KBM-7 (cell line): ENCODE measurements at places on chromosomes 5 and 9.

DNA sequence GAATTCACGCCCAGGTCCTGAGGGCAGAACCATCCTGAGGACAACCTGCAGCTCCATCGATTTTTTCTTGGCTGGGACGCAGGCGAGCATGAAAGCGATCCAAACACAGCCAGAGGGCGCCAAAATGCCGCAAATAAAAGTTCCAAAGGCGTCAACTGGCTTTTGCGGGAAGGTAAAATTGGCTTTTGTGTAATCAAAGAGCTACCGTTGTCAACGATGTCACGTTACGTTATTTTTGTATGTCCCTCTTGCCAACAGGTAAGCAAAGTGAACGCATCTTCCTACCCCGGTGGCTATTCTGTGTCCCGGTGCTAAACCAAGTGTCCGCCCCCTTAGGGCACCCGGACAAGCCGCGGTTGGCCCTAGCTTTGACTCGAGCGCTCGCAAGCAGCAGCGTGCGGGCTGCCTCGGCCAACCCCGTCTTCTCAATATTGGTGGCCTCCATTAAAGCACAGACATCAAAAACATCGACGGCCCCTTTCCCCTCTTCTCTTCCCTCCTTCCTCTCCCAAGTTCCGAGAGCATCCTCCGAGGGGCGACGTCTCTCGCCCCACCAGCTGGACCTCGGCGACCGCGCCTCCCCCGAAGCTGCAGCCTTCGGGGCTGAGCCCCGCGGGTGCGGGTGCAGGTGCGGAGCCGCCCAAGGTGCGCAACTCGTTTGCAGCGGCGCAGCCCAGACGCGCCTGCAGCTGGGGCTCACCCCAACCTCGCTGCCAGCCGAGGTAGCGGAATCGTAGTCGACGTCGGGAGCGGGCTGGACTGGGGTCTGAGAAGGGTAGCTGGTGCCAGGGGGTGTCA, 1.1 kb upstream of the BASP1 start:
- peak; percentile 81 for DNase-seq

- no peak for DNase-seq
Observed at GRCh38 chr5:60492958-60493357, 207.0 kb downstream of the DEPDC1B start.

GRCh38 chr5:171867786-171868185, 82.2 kb downstream of the SMIM23 start:
- DNase-seq, result no peak

DNA sequence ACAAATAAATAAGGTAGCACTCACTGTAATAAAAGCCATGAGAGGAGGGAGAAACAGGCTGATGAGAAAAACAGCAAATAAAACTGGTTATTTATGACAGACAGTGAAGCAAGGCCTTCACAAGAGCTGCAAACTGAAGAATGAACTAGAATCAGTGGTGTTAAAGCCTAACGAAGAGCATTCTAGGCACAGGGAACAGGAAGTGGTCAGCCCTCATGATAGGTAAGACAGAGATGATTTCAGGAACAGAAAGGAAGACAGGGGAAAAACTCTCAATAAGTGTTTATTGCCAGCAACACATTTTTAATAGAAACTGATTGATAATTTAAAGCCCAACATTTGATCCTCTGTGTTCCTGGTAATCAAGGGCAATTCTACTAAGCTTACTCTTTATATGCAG, 124.5 kb downstream of the EDIL3 start:
- no peak for DNase-seq
